Cortex of kidney (tissue), 1 donor: ENCODE measurements at places on chromosomes 5 and 9.

GRCh38 chr5:75275147-75275546, 38.5 kb upstream of the ANKRD31 start:
- no peak for DNase-seq

DNA sequence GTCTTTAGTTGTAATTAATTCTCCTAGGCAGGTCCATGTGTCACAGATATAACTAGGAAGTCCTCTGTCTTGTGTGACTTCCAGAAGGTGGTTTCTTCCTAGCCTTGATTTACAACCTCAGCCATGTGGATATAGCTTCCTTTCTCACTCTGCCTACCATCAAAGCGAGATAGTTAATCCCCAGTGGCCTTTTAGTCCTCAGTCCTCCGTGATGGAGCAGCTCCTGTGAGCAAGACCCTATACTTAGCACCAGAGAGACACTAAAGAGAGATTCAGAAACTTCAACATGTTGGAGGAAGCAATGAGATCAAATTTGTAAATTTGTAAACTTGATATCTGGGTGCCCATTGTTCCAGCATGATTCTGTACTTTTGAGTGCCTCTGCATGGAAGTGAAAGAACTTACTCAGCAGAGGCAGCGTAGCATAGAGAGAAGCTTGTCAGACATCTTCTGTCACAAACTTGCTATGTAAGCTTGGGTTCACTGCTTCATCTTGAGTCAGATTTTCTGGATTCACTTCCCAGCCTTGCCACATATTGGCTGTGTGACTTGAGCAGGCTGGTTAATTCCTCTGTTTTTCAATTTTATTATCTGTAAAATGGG, 170.2 kb upstream of the NR3C1 start:
- no peak for DNase-seq

- no peak for DNase-seq
Measured at GRCh38 chr5:161261668-161262323, 284.7 kb downstream of the GABRB2 start.

DNA sequence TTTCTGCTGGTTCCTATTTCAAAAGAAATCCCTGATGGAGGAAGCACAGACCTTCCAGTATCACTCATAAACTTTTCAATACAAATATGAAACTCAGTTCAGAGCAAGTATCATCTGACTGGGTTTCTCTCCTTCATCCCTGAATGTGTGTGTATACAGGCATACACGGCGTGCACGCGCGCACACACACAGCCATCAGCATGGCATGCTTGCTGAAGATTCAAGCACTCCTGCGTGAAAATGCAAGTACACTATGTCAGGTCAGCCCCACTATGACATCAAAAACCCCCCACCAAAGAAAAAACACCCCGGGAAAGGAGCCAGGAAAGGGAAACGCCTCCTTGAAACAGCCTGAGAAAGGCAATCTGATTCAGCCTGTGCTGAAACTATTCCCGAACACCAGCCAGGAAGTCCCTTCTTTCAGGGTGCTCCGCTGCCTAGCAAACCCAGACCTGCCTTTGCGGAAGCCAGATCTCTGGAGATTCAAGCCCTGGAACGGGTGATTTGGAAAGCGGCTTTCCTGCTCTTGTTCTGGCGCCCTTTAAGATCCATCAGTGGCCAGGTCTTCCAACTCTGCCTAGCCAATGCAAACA, 831 bp downstream of the KLHL3 start:
- no peak for DNase-seq

GRCh38 chr9:101504188-101504587, 29.5 kb upstream of the RNF20 start:
- no peak for DNase-seq

DNA sequence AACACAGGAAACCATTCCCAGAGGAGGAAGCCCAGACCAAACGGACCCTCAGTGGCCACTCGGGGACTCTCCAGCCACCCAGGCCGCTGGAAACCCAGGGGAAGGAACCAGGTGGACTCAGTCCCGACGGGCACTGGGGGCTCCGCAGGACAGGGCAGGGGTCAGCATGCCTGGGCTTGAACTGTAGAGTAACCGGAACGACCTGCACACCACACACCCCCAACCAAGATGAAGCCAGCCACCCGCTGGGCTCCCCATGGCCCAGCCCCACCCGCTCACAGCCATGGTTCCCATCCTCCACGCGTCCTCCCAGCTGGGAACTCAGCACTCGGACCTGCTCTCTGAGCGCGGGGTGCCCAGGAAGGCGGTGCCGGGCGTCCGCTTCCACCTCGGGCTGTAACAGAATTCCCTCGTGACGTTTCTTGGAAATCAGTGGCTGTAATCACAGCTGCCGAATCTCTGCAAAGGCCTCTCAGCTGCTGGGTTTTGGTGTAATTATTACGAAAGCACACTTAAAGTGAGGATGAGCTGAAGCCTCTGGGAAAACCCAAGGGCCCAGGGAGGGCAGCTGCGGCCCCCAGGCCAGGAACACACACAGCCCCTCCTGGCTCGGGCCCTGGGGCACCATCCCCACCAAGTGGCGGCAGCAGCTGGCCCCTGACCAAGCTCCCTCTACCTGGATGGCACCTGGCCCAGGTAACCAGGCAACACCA, 13.8 kb downstream of the NACC2 start:
- no peak for DNase-seq

- DNase-seq, result no peak
Measured at GRCh38 chr5:179731791-179732411, 721 bp upstream of the MAML1 start.

DNA sequence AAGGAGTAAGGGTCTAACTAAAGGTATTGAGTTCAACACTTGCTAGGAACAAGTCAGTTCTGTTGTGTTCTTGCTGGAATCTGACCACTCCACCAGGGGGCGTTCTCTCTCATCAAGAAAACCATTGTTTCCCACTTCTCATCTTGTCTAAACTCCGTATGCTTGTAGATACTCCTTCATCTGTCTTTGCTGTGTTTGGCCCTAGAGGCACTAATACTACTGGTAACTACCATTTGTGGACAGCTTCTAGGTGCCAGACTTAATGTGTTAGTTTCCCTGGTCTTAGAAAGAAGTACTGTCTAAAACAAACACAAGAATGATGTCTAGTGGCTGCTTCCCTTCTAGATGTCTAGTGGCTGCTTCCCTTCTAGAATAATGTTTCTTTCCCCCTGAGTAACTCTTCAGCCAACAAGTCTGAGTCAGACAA, 18.7 kb upstream of the PTPDC1 start:
- DNase-seq, result no peak

- no peak for DNase-seq
Measured at GRCh38 chr5:5356765-5357164, 65.7 kb upstream of the ICE1 start.

GRCh38 chr9:136345281-136346156, 18.0 kb downstream of the DNLZ start:
- no peak for DNase-seq

GRCh38 chr9:89613912-89614892, 9.4 kb downstream of the GADD45G start:
- DNase-seq, result no peak

DNA sequence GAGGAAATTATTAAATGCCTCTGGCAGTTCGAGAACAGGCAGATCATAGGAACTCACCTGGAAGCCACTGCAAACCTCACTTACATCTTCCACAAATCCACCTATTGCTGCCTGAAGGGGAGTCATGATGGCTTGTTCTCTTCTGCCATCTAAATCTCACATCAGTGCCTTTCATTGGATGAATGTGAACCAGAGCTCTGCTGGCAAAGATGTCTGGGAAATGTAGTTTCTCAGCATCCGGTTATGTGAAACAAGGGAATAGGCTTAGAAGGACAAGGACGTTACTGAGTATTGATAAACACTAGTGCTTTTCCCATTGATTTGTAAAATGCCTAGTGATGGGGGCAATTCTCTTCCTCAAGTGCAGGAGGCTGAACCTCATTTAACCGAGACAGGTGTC, 483.3 kb downstream of the ARHGEF28 start:
- DNase-seq, result no peak

GRCh38 chr9:83327323-83327722, 210.9 kb downstream of the FRMD3 start:
- no peak for DNase-seq

- DNase-seq, result no peak
Measured at GRCh38 chr5:42756606-42757601, at the start of gene CCDC152. TSS of gene CCDC152 (plus strand) at chr5:42756818. CDS start at chr5:42759122, 2,304 bp downstream.

DNA sequence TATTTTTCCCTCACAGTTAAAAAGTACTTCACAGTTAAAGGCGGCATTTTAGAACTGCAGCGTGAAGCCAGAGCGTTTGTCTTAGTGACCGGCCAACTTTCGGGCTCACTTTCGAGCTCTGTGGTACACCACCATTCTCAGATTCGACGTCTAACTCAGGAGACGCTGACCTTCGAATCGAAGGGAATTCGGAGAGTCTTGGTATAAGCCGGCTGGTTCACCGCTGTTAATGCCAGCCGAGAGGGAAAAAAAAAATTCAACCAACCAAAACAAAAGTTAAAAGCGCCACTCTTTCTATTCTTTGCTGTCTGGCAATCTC, 544 bp upstream of the SNX24 start:
- DNase-seq, result no peak

DNA sequence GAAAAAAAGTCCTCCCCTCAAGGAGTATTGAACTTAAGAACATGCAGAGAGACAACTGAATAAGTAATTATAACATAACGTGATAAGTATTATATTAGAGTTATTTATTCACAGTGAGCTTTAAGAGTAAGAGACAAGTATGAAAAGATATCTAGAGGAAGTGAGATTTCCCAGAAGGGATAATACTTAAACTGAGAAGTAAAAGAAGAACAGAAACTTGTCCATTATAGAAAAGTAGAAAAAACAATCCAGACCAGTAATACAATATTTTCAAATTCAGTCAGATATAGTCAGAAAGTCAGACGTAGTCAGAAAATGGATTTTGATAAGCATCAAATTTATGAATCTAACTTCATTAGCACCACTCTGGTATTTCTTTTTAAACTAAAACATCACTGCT, 613.0 kb upstream of the CCNG1 start:
- no peak for DNase-seq
